ENCODE measurements at places on chromosomes 13 and 19. TPM values are rescaled to one million over a fixed set of nuclear protein-coding genes. Genes with fewer than 3 reads are reported as not detected.

Gene CCNE1
- 1.9 TPM for polyA plus RNA-seq

Gene IRGC
- not detected for polyA plus RNA-seq

DNA sequence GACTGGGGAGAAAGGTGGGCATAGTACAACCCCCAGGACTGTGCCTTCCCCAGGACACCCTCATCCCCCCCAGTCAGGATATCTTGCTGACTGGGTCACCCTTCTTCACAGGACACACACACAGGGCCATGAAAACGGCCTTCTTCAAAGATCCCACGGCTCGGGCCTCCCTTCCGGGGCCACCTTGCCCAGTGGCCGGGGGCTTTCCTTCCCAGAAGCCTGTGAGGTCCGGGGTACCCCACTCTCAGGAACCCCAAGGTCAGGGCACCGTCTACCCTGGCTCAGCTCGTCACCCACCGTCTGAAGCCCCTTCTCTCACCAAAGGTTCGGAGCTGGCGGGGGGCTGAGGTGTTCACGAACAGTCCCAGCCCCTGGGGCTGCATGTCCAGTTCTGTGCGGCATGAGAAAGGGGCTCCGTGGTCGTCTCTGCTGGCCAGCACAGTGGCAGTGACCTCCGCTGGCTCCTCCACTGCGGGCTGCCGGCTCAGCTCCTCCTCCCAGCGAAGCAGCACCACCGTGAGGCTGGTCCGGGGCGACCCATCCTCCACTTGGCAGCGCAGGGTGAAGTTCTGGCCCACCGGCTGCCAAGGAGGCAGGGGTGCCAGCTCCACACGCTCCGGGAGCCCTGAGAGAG lies 2.1 kb upstream of the RAVER1 start:
- DNase-seq: no peak

DNA sequence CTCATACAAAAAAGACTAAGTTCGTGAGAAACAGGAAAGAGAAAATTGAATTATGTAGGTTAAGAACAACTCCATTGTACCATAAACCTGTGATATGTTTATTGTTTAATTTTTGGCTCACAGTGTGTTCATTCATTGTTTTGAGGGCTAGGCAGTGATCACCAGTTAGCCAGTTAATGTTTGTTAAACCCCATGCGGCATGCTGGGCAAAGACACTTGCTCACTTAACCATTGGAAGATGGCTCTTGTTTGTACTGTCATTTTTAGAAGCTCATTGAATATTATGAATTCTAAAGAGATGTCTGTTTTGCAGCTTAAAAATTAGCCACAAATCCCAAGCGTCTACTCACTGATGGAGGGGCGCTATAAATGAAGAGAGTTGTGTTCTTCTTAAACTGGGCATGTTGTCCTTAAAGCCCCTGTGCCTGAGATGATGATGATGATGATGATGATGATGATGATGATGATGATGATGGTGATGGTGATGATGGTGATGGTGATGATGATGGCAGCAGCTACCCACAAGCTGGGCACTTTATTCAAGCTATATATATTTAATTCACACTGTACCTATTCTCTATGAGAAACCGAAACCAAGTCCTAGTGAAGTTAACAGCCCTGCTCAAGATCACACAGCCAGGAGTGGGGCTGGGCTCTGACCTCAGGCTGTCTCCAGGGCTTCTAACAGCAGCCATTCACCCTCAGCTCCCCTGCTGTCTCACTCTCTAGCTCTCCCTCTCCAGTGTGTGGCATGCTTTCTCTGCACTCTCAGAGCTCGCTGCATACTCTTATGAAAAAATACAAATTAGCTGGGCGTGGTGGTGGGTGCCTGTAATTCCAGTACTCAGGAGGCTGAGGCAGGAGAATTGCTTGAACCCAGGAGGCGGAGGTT lies 169.1 kb downstream of the SHISA2 start:
- DNase-seq: no peak

DNA sequence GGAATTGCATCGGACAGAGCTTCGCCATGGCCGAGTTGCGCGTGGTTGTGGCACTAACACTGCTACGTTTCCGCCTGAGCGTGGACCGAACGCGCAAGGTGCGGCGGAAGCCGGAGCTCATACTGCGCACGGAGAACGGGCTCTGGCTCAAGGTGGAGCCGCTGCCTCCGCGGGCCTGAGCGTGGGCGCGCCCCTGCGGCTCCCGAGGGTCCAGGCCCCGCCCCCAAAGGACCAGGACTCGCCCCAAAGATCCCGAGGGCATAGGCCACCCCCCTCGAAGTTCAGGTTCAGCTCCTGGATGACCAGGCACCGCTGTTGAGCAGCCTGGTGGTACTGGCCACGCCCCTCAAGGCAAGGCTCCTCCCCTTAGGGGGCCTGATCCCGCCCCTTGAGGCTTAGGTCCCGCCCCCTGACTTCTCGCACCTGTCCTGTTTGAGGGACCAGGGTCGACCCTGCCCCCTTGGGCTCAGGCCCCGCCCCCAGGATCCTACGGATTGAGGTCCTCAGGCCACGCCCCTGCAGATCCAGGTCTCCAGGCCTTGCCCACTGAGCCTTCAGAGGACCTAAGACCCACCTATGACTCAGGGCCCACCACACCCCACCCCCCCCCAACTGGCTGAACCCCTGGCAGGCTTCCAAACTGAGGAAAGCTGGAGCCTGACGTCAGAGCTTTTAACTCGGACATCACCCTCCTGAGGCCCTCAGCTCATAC lies 43.1 kb downstream of the CYP4F22 start:
- peak; percentile 65 for DNase-seq

- DNase-seq: no peak
Measured at GRCh38 chr19:55111238-55111831, 6.1 kb downstream of the PPP1R12C start.

GRCh38 chr19:7602240-7602934 lies 6.7 kb downstream of the CAMSAP3 start:
- DNase-seq: no peak
